ENCODE measurements at places on chromosomes 13 and 19.

GRCh38 chr19:5202553-5202952, 138.1 kb downstream of the PTPRS start:
- DNase-seq: no peak

GRCh38 chr13:86445206-86445605, 646.0 kb upstream of the SLITRK6 start:
- DNase-seq: no peak

GRCh38 chr19:41298348-41298964, 11.5 kb upstream of the CCDC97 start:
- DNase-seq: peak; percentile 33

DNA sequence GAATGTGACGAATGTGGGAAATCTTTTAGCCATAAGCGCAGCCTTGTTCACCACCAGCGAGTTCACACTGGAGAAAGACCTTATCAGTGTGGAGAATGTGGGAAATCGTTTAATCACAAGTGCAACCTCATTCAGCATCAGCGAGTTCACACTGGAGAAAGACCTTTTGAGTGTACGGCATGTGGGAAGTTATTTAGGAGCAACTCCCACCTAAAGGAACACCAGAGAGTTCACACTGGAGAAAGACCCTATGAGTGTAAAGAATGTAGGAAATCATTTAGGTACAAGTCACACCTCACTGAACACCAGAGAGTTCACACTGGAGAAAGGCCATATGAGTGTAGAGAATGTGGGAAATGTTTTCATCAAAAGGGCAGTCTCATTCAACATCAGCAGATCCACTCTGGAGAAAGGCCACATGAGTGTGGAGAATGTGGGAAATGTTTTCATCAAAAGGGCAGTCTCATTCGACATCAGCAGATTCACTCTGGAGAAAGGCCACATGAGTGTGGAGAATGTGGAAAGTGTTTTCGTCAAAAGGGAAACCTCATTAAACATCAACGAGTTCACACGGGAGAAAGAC, 7.6 kb downstream of the ZNF776 start:
- DNase-seq: no peak

- DNase-seq: no peak
These were observed at the start of gene LIM2 for GRCh38 chr19:51387924-51388389. TSS of gene LIM2 (minus strand) at chr19:51387974. CDS start at chr19:51387443, 531 bp downstream.

DNA sequence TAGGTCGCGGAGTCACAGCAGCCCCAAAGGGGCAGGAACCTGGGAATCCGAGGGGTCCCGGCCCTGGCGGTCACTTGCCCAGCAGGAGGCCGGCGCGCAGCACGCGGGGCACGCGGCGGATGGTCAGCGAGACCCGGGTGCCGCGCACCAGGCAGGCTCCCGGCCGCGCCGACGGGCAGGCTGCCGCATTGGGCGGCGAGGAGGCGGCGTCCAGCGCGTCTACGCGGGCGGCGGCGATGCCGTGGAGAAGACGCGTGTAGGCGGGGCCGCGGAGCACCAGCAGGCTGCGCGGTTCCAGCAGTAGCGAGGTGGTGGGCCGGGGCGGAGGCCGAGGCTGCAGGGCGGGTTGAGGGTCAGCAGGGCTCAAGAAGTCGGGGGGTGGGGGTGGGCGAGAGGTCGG, 607 bp upstream of the SYNE4 start:
- DNase-seq: no peak

Measured in NT2/D1 (cell line).